ENCODE measurements at places on chromosomes 6 and 20. TPM values are rescaled to one million over a fixed set of nuclear protein-coding genes. Genes with fewer than 3 reads are reported as not detected.

The FOXQ1 gene
- 0.28 TPM for polyA plus RNA-seq

The PBOV1 gene
- not detected for polyA plus RNA-seq

The SDCBP2 gene
- 5.8 TPM for polyA plus RNA-seq

The KIF25 gene
- not detected for polyA plus RNA-seq

The CDSN gene
- not detected for polyA plus RNA-seq

The SLC26A8 gene
- 0.26 TPM for polyA plus RNA-seq
